ENCODE measurements at places on chromosomes 6 and 20.

DNA sequence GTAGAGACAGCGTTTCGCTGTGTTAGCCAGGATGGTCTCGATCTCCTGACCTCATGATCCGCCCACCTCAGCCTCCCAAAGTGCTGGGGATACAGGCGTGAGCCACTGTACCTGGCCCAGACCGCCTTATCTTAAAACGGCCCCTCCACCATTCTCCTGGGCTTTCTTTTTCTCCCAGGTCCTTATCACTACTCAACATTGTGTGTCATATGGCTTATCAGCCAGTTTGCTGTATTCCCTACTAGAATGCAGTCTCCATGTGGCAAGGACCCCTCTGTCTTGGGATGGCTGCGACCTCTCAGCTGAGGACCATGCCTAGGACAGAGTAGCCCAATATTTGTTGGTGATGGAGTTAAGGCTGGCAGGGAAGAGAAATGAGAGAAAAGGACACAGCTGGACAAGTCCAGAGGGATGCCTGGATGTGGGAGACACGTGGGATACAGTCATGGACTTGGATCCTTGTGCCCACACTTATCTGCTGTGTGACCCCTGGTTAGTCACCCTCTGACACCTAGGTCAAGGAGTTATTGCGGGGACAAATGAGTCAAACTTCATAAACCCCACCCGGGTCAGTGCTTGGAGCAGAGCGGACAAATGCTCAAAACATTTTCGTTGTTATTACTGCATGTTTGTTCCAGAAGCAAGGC lies 24.0 kb downstream of the ADA start:
- no peak for DNase-seq

DNA sequence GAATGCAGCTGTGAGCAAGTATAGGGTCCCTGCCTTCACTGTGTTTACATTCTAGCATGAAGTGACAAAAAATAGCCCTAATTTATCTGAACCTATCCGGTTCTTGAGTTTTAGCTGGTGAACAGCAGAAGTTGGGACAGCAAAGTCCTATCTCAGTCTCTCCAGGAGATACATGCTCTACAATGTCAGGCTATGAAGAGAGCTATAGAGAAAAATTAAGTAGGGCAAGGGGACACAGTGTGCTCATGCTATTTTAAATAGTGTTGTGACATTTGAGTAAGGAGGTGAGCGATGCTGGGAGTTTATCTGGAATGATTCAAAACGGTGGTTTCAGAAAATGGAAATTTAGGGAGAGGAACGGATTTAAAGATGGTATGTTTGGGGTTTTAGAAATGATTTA lies 20.4 kb downstream of the SRPK1 start:
- DNase-seq: no peak

GRCh38 chr6:12083302-12083701 lies 71.2 kb downstream of the HIVEP1 start:
- no peak for DNase-seq

GRCh38 chr6:115220551-115221159 lies 840.0 kb downstream of the FRK start:
- DNase-seq: no peak

- no peak for DNase-seq
Measured at GRCh38 chr6:113909224-113909856, 52.2 kb downstream of the MARCKS start.

- no peak for DNase-seq
Measured at GRCh38 chr20:5841522-5841921, 91.3 kb downstream of the SHLD1 start.

DNA sequence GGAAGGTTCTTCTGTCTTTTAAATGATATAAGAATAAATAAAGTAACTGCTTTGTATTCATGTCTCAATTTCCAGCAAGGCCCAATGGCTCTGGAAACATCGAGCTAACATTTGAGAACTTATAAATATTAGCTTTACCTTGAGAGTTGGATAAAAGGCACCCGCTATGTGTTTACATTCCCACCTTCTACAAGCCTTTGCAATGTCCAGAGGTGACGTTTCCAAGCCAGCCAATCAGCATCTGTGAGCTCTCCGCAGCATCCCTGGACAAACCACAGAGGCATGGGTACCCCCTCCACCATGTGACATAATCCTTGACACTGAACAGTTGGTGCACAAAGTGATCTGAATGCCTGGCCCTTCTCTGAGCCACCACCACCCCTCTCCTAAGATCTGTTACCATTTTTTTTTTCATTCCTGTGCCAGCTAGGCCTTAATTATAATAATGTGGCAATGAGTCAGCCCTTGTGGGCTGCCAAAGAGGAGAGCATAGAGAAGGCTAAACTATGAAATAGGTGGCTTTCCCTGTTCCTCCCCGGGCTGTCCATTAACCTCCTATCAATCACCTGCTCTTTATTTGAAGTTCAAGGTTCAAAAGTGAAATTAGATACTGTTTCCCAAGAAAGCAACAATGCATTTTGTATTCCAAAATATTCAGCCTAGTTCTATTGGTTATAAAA lies 4.1 kb downstream of the CBLN4 start:
- no peak for DNase-seq

- DNase-seq: no peak
Measured at GRCh38 chr6:145784683-145785082, 29.9 kb downstream of the FBXO30 start.

DNA sequence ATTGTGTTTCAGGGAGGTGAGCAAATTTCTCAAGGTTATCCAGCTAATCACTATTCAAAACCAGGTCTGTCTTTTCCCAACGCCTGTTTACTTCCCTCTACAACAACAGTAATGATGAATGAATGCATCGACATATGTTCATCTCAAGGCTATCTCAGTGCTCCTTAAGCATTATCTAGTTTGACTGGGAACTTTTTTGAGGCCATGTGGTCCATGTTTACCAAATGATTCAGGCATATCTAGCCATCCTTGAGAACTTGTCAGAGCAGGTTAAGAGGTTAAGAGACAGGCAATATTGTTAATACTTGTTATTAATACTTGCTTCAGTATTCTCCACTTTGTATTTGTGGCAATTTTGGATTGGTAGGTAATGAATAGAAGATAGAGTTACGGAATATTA lies 1038.4 kb upstream of the FLRT3 start:
- DNase-seq: no peak

DNA sequence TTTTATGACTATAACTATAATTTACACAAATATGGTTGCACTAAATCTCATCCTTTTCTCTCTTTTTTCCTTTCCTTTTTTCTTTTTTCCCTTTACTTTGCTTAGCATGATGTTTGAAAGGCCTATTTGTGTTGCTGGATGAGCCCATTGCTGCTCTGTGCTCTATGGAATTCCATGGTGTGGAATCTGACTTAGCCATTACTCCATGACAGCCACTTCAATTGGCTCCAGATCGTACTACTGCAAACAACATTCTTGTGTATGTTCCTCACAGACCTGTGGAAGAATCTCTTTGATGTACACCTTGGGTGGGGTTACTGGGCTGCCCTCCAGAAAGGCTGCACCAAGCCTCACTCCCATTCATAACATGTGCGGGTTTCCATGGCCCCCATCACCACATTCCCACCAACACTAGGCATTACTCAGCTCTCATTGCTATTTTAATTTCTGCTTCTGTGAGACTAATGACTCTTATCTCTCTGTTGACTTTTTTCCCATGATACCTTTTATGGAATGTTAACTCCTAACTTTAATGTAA lies 979.0 kb downstream of the KIF16B start:
- DNase-seq: no peak

DNA sequence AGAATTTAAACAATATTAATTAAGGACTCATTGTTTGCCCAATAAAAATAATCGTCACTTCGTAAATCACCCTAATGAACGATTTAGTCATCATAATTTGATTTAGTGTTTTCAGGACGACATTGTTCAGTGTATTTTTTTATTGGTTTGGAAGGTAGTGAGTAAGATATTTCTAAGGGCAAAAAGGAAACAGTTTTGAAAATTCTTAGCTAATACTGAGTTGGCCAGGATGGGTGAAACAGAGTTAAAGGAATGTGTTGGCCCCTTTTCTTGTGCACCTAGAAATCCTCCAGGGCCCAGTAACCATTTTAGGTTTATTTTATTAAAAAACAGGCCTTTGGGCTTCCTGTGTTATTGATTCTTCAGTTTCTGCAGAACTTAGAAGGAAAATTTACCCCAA lies 25.3 kb downstream of the ANKS1A start:
- DNase-seq: no peak

GRCh38 chr6:36663504-36664446 lies 14.7 kb upstream of the CDKN1A start:
- no peak for DNase-seq

DNA sequence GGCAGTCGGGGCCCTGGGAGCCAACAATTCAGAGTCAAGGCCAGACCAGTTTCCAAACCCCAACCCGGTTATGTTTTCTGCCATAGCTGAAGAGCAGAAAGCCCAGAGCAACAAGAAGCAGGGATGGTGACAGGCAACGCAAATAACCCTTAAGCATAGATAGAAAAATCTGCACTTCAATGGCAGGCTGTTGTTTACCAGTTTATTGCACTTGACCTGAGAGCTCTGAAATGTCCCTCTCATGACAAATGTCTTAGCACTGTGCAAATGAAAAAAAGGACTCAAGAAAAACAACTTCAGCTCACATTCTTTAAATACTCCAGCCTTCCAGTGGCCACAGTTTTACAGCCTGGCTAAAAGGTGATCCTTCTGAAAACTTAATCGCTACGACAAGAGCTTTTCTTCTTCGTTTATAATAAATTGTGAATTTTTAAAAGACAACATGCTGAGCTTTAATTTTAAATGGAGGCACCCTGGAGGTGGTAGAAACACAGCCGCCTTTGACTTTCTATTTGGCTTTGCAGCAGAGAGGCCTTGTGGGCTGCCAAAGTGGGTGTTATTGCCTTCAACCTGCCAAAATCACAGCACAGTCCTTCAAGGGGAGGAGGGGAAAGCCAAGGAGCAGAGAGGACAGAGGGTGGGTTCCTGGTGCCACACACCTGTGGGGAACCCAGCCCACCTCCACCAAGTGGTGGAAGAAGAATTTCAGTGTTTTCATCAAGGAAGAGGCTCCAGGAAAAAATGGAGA lies 289.5 kb upstream of the CDYL start:
- DNase-seq: no peak

Measured in WERI-Rb-1 (cell line).